ENCODE measurements at places on chromosomes 12 and 14.

- DNase-seq = no peak
Observed at GRCh38 chr14:93967637-93968250, 8.6 kb downstream of the ASB2 start.

DNA sequence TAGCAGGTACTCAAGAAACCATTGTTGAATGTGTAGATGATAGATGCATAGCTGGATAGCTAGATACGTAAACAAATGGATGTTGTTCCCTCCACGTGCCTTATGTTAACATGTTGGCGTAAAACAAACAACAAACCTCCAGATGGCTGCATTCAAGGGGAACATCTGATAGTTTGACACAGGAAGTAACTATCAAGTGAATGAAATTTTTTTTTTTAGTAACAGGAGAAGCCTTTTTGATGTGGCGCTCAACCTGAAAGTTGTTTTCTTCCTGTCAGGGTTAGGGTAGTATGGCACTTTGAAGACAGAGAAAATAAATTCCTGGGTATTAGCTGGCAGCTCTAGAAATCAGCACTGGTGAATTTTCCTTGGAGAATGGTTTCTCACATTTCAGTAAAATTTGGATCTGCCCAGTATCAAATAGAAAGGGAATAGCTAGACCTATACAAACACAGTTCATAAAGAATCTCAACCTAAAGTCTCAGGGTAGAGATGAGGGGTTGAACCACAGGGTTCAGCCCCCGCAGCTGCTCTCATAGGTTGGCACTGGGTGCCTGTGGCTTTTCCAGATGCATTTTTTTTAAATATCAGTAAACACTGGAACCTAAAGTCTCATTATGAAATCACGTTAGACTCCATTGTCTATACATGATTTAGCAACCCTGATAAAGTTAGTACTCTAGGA, 18.8 kb upstream of the RAP1B start:
- DNase-seq = no peak

- DNase-seq = no peak
Observed at GRCh38 chr12:124321556-124322270, 26.8 kb downstream of the RFLNA start.

GRCh38 chr12:110661337-110661972, 27.5 kb downstream of the HVCN1 start:
- DNase-seq = peak; percentile 88

DNA sequence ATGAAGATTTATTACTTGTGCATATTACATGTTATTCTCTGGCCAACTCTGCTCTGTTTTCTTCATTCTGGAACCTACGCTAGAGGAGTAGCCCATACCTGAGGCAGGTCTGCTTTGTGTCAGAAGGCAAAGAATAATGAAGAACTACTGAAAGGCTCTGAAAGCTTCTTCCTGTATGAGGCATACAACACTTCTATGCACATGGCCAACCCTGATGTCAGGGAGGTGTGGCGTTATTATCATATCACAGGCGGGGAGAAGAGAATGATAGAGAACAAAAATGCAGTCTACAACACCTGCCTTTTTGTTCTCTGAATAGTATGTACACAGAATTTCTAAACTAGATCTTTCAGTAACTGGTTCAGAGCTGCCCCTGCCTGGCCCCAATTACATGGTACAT, 32.5 kb upstream of the CRY1 start:
- DNase-seq = no peak

All from activated CD8-positive, alpha-beta memory T cell treated with anti-CD3 and anti-CD28 coated beads for 24 hours (primary cell).